ENCODE measurements at places on chromosomes 1 and 21.

- DNase-seq: no peak
These were observed 178.6 kb downstream of the PRDM16 start for GRCh38 chr1:3247521-3248121.

DNA sequence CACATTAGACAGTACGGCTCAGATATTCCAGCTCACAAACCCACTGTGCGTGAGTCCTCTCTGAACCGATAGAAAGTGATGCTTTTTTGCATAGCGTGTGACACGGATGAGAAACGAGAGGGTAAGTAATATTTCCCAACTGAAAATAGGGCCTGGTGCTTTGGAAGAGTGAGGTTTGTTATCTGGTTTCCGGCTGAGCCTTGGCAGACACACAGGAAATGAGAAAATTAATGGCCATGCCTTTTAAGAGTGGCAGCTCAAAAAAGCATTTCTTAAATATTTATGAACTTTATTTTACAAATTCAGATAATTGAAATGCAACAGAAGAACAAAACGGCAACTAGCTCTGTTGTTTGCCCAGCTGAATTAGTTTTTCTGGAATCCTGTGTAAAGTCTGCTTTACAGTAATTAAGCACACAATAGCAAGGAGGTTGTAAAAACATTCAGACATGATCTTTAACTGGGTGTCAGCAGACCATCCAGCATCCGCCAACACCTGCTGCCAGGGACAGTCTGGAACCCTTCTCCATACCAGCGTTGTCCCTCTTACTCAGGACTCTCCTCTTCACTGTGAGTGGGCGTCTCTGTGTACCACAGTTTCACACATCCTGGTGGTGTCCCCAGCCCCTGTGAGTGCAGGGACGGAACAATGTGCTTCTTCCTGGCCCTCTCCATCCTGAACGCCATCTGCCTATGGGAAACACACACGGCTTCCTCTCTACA lies 155.4 kb downstream of the PGBD5 start:
- DNase-seq: no peak

DNA sequence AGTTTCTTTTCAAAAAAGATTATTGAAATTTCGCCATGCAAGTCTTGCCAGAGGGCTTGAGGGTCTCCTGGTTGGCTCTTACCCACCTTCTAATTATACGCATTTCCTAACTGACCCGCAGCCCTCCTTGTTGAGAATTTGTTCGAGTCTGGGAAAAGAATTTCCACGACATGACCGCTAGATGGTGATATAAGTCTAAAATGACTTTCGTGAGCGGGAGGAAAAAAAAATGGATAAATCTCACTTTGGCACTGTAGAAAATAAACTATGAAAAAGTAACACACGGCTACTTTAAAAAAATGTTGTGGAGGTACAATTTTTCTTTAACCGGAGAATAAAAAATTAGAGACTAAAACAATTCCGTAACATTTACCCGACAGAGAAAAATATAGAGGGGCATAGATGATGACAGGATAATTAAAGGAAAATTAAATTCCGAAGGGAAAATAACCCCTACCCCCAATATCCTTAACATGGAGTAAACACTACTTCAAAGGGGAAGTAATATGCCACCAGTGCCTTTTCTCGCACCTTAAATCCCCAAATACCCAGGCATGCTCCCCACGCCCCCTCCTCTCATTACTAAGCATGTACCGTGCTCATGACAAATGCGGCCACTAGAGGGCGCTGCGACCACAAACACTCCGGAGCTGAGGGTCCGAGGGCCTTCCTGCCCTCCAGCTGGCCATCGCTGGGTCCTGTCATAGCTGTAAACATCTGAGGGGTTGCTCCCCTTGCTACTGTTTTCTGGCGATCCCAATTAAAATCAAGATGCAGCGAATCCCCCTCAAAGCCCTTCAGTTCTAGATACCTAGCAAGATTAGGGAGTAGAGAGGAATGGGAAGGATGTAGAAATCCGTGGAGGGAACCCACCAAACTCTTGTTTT lies 266.9 kb downstream of the ASTN1 start:
- DNase-seq: peak; percentile 7

DNA sequence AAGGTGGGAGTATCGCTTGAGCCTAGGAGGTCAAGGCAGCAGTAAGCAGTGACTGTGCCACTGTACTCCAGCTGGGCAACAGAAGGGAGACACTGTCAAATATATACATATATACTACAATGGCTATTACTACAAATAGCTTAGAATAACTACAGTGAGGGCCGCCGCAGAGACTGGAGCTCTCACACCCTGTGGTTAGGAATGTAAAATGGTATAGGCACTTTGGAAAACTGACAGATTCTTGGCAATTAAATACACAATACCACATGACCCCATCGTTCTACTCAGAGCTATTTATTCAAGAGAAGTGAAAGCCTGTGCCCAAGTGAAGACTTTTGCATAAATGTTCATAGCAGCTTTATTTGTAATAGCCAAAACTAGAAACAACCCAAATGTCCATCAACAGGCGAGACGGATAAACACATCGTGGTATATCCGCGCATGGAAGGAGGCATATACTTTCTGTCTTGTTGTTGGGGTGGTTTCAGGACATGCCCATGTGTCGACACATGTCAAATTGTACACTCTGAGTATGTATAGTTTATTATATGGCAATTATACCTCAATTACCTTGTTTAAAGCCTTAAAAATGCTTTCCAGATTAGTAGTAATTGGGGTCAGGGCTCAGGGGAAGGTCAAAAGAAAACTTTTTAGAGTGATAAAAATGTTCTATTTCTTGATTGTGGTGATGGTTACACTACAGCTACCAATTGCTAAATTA lies 123.4 kb downstream of the RIPK4 start:
- DNase-seq: no peak

DNA sequence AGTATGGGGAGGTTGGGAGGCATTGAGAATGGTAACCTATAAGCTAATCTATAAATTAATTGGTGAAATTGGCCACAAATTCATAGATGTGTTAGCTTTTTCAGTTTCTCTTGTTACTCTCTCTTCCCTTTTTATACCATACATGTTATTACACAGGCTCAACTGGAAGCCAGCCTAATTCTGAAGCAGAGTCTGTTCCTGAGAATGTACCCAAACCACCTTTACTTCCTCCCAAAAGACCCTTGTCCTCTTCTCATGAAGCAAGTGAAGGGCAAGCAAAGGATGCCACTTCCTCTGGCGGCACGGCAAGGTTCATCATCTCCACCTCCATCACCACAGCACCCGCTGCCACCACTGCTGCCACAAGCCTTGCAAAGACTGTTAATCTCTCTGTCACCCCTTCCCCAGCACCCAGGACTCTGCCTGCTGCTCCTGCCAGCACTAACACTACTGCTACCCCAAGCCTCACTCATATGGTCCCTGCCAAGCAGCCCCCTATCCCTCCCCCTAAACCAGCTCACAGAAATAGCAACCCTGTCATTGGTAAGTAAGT lies 39.5 kb upstream of the RCC1 start:
- DNase-seq: no peak
